Activated CD4-positive, alpha-beta T cell treated with anti-CD3 and anti-CD28 coated beads, Interleukin-2, amount 50 U/mL, for 16 hours (primary cell): ENCODE measurements at places on chromosomes 3 and 15.

GRCh38 chr3:87076946-87077345, 86.0 kb upstream of the VGLL3 start:
- no peak for DNase-seq

DNA sequence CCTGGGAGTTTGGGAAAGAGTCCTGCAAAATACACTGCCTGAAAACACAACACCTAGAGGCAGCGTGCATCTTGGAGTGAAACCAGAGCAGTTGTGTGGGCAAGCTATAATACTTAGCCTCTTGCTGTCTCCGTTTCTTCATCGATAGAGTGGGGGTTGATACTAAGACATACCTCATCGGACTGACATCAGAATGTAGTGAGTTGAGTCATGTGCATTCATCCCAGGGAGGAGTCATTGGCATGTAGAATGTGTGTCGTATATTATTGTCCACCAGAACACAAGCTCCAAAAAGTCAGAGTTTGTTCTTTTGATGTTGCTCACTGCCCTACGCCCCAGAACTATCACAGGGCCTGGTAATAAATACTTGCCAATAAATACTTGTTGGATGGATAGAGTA, 4.3 kb downstream of the SNTN start:
- no peak for DNase-seq

GRCh38 chr3:99702953-99703943, 64.9 kb downstream of the COL8A1 start:
- no peak for DNase-seq

DNA sequence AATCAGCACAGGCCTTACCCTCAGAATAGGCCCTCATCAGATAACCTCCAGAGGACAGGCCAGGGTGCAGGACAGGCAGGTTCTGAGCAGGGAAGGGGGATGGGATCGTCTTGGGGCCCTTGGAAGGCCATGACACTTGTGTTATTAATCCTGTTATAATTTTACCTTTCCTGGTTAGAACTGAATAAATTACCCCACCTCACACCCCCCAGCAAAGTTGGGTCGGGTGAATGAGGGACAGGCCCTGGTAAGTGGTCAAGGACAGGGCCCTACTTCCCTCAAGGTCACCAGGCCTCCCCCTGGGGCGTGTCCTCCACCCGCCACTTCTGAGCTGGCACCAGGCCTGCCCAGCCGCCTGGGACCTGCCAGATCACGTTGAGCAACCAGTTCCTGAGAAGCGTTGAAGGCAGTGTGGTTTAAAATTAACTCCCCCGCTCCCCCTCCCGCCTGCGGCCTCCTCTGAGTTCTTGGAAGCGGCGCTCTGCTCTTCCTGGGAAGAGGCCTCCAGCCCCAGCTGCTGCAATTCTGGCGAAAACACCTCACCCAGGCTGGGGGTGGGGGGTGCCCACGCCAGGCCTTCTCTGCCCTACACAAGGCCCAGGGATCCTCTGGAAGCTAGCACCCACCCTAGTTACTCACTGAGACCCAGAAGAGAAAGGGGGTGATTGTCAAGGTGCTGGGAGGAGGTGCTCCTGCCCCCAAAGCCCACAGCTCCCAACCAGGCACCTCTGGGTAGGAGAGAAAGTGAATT, 10.6 kb downstream of the CISH start:
- peak; percentile 96 for DNase-seq

- DNase-seq = peak; percentile 28
Observed at GRCh38 chr3:141050576-141051442, at the start of gene SPSB4. SPSB4 (plus strand) TSS chr3:141051347; CDS start chr3:141066105, 14,758 bp downstream.

DNA sequence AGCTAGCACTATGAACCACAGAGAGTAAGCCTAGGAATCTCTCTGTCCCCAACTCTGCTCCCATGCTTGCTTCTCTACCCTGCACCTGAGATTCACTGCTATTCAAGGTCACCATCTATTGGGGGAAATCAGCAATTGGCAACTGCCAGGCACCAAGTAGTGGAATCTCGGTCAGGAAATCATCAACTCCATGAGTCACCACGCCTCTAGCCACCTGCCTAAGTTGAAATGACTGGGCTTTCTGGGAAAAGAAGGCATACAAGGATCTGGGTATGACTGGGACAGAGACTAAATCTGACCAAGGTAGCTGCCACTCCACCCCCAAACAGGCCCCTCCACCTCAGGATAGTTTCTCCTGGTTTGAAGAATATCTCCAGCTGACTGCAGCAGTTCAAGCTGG, 464.1 kb upstream of the CBLB start:
- DNase-seq = peak; percentile 96

DNA sequence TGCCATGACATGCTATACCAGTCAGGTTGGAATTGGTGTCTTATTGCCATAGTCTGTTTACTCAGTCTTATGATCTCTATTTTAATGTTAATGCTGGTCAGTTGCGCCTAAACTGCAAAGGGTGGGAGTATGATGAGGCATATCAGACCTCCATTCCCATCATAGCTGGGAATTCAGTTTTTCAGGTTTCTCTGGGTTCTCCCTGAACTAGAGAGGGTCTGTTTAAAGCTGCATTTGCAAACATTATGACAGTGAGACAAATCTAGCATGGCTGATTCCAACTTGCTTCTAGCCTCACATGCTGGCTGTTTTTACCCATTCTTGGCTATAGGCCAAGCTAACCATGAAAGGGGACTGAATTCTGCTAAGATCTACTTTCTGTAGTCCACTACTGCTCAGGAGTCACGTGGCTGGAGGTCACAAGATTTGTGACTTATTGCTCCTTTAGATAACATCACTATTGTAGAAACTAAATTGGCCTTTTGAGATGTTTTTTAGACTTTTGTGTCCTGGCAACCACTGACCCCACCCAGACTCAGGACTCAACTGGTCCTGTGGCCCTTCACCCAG, 96.5 kb downstream of the TGFBR2 start:
- no peak for DNase-seq

DNA sequence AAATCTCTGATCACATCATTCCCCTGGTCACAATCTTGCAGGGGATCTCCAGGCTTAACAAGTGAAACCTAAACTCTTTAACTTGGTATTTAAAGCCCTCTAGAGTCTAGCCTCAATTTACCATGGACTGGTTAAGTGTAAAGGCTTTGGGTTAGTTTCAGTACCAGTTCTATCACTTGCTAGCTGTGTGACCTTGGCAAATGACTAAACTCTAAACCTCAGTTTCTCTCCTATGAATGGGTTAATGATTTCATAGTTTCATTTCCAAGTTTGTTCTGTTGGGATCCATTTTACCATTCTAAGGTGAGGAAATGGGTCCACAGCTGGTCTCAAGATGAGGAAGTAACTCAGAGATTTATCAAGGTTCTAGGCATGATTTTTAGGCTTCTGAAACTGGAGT, 38.8 kb upstream of the TIMP4 start:
- peak; percentile 74 for DNase-seq

GRCh38 chr3:123383091-123384053, 65.5 kb downstream of the ADCY5 start:
- DNase-seq = no peak

- no peak for DNase-seq
Observed at GRCh38 chr15:35546511-35547381, 781 bp upstream of the DPH6 start.

GRCh38 chr15:77748078-77749064, 115.7 kb upstream of the LINGO1 start:
- no peak for DNase-seq

GRCh38 chr15:81088470-81089013, 45.5 kb upstream of the CFAP161 start:
- DNase-seq = no peak

- DNase-seq = no peak
Observed at GRCh38 chr15:96948981-96949380, 618.5 kb downstream of the NR2F2 start.

DNA sequence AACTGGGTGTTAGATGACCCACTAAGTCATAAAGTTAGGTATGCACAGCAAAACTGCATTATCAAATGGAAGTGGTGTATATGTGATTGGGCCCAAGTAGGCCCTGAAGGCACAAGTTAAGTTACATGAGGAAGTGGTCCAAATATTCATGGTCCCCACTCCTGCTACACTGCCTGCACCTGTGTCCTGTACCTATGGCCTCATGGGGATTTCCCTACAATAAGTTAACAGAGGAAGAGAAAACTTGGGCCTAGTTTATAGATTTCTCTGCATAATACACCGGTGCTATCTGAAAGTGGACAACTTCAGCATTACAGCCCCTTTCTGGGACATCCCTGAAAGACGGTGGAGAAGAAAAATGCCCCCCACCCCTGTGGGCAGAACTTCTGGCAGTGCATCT, 41.5 kb downstream of the STRIT1 start:
- DNase-seq = no peak

- no peak for DNase-seq
Observed at GRCh38 chr15:39543651-39544050, 37.2 kb upstream of the THBS1 start.

- peak; percentile 68 for DNase-seq
Observed at GRCh38 chr3:106337116-106337515, 468.3 kb upstream of the CBLB start.

- no peak for DNase-seq
Observed at GRCh38 chr15:91936182-91936775, 82.8 kb downstream of the SLCO3A1 start.

DNA sequence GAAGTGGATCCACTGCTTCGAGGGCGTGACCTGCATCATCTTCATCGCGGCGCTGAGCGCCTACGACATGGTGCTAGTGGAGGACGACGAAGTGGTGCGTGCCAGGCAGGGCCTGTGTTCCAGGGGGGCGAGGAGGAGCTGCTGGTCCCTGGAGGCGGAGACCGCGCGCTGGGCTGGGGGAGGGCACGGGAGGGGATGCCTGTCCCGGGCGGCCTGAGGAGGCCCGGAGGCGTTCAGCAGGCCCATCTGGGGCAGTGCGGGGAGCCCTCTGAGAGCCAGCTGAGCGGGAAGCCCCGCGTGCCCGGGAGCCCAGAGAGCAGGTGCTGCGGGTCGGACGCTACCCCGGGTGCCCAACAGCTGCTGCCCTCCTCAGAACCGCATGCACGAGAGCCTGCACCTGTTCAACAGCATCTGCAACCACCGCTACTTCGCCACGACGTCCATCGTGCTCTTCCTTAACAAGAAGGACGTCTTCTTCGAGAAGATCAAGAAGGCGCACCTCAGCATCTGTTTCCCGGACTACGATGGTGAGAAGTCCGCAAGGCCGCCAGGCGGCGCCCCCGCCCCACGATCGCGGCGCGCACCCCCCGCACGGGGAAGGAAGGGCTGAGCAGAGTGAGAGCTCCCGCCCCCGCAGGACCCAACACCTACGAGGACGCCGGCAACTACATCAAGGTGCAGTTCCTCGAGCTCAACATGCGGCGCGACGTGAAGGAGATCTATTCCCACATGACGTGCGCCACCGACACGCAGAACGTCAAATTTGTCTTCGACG, 2.9 kb downstream of the GNAT1 start:
- DNase-seq = peak; percentile 76

GRCh38 chr3:45793482-45794176, 2.7 kb downstream of the SLC6A20 start:
- no peak for DNase-seq

DNA sequence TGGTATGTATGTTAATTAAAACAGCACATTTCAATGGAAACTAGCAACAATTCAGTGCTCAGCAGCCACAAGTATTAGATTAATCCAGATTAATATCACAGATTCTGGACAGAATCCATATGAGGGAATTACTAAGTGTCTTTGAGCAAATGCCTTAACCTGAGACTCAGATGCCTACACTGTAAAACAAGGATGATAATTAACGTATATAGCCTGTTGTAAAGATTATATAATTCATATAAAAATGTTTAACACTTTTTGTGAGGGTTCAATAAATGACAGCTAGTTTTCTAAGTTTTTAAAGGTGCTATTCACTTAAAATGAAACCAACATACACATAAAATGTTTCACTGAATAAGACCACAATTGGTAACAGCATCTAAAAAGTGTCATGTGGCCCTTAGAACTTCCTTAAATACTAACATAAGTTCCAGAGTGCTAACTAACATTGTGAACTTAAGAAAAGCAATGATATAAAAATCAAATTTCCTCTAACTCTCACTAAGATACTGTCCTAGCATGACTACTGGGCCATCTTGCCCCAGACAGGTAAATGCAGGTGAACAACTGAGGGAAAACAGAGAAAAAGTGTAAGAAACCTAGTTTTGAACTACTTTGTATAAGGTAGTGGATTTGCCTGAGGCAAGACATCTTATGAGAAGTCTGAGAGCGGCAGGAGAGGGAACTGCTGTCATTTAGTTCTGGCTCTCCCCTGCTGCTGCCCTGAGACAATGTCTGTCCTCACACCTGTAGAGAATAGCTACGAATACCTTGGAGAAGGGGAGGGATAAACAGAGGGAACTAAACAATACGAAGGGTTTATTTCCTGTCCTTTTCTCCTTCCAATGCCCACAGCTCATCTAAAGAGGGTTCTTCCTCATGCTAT, 151.3 kb downstream of the ADAM10 start:
- no peak for DNase-seq
